ENCODE measurements at places on chromosomes 13 and 19.

DNA sequence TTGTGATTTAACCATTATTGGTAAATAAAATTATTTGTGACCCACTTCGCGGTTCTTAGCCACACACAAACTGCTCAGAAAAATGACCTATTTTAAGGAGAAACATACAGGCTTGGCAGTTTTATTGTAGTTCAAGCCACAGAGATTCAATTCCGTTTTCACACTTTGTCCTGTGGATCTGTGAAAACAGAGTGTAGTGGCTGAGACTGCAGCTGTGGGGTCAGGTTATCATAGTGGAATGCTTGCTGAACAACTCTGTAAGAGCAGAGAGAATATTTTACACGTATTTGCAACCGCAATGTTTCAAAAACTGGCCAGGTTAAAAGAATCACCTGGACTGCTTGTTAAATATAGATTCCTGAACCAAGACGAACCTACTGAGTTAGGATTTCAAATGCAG lies 292.5 kb downstream of the GPC5 start:
- no peak for DNase-seq

- DNase-seq = no peak
These were observed 382.8 kb downstream of the TSHZ3 start for GRCh38 chr19:30966486-30966885.

DNA sequence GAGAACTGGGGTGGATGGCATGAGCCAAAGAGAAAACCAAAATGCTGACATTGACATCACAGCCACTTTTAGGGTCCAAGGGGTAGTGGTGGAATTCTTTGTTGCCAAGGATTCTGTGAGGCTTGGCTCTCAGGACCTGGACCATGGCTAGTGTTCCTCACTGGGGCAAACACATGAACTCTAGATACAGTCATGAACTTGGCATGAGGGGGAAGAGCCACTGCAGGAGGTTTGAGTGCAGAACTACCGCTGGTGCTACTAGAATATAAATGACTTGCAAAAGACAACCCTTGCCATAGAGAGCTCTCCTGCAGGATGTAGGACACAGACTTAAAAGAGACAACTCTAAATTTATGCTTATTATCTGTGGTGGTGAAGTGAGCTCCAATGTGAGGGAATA lies 29.8 kb upstream of the FRY start:
- DNase-seq = no peak

DNA sequence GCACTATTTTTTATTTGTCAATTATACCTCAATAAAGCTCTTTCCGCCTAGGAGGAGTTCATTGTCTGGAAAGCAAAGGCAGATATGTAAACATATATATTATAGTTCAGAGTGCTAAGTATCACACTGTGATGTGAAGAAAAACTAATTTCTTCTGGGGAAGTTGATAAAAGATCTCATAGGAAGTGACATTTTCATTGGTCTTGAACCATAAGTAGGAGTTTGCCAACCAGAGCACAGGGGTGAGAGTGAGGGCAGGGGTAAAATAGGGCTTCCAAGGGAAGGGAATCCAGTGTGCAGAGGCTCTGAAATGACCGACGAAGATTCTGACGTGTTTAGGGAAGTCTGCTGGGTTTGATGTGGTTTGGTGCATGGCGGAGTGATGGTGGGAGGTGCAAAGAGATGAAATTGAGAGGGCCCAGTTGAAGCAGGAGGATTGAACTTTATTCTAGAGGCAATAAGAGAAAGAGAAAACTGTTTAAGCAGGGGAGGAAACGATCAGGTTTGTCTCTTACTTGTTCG lies 780 bp upstream of the GTF2F2 start:
- no peak for DNase-seq

DNA sequence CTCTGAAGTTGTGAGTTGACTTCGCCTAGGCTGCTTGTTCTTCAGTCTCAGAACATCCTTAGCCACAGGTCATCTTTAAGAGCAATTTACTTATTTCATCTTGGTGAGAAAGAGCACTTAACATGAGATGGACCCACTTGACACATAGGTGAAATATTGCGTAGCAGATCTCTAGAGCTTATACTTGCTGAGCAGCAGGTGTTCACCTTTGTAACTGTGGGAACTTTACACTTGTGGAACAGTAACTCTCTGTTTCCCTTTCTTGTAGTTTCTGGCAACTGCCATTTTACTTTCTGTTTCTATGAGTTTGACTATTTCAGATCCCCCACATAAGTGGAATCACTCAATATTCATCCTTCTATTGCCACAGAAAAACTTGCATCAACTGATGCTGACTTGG lies 95.7 kb downstream of the SLC10A2 start:
- DNase-seq = no peak

DNA sequence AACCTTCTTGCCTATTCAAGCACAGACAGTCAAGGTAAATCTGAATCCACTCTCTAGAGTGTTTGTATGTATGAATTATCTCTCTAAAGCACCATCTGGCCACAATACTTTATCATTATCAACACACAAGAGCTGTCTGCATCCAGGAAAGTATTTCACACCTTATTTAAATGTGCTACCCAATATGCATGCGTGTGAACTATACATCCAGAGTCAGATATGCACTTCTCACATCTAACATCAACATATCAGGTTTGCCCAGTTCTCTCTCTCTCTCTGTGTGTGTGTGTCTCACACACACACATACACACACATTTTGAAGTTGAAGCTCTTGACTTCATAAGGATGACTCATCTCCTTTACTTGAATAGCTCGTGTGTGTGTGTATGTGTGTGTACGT lies 697.5 kb upstream of the PCDH20 start:
- DNase-seq = no peak

DNA sequence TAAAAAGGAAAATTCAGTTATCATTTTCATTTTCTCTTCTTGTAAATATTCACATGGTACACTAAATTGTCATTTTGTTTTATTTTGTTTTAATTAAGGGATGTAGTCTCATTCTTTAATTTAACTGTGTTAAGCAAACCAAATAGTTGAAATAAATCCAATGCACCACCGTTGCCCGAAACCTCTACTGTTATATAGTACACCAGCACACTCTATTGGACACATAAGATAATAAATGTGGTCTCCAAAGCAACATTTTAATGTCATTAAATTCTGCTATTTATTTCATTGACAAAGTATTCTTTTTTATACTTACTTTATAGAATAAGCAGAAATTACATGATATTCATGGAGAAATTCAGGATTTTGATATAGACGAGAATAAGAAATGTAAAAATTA lies 156.4 kb upstream of the FREM2 start:
- DNase-seq = no peak

- DNase-seq = no peak
These were observed 118.7 kb downstream of the ATP11A start for GRCh38 chr13:112808377-112809140.

GRCh38 chr13:113592571-113592970 lies 8.0 kb downstream of the TFDP1 start:
- no peak for DNase-seq

DNA sequence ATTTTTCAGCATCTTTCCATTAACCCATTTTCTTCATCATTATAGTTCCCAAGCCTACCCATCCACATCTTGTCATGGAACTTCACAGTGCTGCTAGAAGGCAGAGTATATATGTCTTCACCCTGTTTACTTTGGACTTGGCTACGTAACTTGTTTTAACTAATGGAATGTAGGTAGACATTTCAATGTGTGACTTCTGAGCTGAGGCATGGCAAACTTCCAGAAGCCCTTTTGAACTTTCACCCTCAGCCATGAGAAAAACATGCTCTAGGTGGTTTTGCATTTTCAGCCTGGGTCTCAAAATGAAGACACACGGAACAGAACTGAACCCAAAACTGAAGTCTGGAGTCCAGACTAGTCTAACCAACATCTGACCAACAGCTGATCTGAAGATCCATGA lies 3.2 kb downstream of the TEX30 start:
- no peak for DNase-seq

- DNase-seq = no peak
These were observed 282.5 kb downstream of the SUCLA2 start for GRCh38 chr13:47718556-47718955.

DNA sequence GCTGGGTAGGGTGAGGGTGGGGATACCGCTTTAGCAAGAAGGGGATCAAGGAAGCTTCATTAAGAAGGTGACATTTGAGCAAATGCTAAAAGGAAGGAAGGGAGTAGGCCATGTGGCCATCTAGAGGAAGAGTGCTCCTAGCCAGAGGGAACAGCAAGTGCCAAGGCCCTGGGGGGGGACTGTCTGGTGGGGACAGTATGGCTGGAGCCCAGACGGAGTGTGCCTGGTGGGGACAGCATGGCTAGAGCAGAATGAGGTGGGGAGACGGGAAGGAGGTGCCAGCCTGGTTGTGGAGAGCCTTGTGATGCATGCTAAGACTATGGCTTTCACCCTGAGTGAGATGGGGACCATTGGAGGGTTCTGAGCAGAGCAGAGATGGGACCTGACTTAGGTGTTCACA lies 2.1 kb upstream of the TGFB1 start:
- DNase-seq = no peak

DNA sequence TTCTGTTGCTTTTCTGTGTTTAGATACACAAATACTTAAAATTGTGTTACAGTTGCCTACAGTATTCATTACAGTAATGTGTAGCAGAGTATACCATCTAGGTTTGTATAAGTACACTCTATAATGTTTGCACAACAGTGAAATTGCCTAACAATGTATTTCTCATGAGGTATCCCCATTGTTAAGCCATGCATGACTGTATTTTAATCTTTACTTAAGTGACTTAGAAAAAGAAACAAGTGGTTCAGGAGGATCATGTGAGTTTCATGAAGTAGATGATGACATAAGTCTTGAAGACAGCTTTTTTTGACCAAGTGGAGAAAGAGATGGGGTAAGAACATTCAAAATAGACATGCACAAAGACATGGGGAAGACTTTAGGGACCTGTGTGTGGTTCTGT lies 8.4 kb upstream of the KCTD4 start:
- no peak for DNase-seq

- no peak for DNase-seq
These were observed 11.5 kb downstream of the CFD start for GRCh38 chr19:870963-871401.

DNA sequence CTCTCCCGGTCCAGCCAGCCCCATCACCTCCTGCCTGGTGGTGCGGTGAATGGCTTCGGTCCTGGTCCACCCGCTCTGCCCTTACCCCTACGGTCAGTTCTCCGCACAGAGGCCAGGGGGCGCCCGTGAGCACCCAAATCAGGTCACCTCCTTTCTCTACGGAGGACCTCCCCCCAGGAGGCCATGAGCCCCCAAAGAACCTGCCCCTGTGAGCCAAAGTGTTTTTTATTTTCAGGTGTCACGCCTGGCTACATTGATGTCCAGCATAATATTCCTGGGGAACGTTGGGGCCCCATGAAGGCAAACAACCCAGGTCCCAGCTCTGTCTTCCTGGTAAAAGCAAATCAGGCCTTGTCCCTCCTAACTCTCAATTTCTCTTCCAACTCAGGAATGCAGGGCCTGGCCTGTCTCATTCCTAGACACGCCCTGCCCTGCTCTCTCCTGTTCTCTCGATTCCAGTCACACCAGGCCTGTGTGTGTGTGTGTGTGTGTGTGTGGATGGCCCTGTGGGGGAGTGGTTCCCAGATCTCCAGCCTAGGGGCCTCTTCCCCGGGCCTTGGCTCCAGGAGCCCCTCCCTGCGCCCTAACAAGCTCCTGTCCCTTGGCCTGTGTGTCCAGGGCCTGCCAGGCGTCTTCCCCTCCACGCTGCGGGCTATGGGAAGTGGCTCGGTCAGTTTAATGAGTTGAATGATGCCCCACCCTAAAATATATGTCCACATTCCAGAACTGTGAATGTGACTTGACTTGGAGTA lies 9.7 kb upstream of the GIPC1 start:
- no peak for DNase-seq

DNA sequence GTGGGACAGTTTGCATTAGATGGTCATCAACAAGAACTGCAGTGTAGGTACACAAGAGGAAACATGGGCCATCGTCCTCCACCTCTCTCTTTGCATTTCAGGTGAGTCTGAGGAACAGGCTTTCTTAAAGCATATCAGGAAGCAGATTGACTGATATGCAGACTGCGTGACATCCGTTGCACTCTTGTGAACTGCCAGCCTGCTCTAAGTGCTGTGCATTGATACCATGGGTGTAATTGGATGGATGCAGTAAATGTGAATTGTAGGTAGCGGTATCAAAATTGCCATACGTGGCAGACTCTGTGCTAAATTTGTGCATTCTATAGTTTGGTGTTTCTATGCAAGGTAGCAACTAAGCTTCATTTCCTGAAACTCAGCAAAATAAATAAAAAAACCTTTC lies 1008.3 kb downstream of the EFNB2 start:
- DNase-seq = no peak

DNA sequence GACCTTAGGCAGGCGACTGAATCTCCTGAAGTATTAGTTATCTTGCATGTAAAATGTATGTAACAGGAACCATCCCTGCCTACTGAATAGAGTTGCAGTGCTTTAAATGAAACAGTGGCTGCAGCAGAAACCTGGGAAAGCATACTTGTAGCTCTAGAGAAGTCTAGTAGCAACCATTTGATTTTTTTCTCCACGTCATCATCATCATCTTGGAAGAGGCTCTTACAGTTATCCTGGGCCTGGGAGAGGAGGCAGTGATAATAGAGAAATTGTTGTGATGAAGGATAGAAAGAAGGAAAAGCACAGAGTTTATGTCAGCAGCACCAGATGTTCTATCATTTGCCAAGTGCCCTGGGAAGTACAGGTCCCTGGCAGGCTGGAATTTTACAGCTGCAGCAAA lies 377.6 kb downstream of the ITGBL1 start:
- no peak for DNase-seq

GRCh38 chr13:24104723-24105122 lies 55.8 kb upstream of the SPATA13 start:
- DNase-seq = no peak

GRCh38 chr19:54160182-54160811 lies 776 bp upstream of the LENG1 start:
- no peak for DNase-seq

DNA sequence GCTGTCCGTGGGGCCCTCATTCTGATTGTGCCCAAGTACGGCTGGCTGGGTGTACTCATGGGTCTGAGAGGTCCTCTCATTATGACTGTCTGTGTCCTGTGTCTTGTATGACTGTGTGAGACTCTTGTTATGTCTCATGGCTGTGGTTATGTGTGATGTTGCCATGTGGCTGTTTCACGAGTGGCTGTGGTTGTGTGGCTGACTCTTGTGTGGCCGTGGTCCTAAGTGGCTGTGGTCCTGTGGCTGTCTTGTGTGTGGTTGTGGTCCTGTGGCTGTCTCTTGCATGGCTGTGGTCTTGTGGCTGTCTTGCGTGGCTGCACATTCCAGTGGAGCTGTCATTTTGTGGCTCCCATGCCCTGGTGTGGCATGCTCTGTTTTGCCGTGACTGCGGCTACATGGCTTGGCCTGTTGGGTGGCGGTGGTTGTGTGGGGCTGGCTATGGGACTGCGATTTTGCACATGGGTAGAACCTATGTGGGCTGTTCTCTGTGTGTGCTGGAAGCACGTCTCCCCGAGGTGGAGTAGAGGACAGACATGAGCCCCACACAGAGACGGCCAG lies 2.5 kb downstream of the LYL1 start:
- no peak for DNase-seq
